CD4-positive, alpha-beta T cell (primary cell): ENCODE measurements at places on chromosomes 5 and 9.

DNA sequence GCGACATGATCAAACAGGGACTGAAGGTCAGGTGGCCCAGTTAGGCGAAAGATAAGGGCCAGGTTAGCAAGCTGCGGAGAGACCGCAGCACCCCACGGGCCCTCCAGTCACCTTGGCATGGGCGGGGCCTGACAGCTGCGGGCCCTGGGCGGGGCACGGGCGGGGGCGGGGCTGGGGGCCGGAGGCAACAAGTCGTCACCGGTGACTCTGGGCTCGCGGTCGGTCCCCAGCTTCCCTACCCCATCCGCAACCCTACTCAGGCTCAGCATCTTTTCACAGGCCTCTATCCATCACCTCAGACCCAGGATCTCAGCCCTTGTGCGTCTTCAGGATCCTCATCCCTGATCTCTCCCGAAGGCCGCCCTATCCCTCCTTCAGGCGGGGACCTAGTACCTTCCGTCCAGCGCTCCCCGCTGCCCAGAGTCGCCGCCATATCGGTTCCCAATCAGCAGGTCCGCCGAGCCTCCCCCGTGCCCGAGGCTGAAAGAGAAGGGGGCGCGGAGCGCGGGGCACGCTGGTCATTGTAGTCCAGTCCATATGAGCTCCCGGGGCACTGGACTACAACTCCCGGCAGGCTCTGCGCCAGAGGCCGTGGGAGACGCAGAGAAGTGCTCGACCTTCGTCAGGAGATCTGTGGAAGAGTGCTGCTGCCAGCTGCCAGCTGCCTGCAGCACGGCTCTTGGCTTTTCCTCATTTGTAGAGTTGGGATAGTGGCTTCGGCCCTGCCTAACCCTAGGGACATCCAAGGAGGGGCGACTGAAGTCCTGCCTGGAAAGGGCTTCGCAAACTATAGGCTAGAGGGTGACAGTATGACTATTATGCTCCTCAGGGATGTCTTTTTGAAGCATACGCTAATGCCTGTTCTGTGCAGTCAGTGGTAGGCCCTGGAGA, at the start of gene DNAJC18:
Gene DNAJC18 (minus strand): TSS at position 513 of the 891 bp plus-strand sequence. CDS start 80 bp downstream, at position 433.
- DNase-seq = peak; percentile 86

DNA sequence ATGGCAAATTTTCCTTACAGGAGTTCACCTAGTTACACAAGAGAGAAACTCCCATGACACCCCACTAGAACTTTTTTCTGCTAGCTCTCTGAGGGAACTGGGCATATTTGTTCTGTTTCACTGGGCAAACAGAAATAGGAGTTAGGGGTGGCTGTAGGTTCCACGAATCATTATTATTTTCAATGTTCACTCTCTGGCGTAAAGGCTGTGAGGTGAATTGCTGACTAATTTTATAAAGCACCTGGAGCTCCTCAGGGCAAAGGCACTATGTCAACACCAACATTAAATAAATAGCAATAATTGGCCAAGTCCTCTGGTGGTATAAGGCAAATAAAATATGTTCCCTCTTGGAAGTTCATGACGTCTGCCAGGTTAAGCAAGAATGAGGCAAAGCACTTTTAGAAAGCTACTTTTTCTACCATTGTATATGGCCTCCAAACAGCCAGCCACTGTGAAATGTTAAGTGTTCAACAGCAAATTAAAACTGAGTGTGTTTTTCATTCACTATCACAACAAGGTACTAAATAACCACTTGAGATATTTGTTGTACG, 344.6 kb downstream of the PDE4D start:
- no peak for DNase-seq

GRCh38 chr5:103228588-103228987, 30.0 kb upstream of the MACIR start:
- DNase-seq = no peak

GRCh38 chr5:43683884-43684471, 81.0 kb downstream of the NNT start:
- DNase-seq = no peak

- no peak for DNase-seq
Measured at GRCh38 chr5:761059-761771, 23.3 kb downstream of the ZDHHC11B start.

GRCh38 chr9:134971696-134972095, 54.0 kb upstream of the FCN1 start:
- DNase-seq = no peak

DNA sequence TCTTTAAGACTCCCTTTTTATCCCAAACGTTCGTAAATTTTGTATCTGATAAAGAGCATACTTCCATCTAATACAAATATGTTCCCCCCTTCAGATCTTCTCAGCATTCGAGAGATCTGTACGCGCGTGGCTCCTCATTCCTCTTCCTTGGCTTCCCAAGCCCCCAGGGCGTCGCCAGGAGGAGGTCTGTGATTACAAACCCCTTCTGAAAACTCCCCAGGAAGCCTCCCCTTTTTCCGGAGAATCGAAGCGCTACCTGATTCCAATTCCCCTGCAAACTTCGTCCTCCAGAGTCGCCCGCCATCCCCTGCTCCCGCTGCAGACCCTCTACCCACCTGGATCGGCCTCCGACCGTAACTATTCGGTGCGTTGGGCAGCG, 19.9 kb downstream of the CDKN2A start:
- DNase-seq = no peak

DNA sequence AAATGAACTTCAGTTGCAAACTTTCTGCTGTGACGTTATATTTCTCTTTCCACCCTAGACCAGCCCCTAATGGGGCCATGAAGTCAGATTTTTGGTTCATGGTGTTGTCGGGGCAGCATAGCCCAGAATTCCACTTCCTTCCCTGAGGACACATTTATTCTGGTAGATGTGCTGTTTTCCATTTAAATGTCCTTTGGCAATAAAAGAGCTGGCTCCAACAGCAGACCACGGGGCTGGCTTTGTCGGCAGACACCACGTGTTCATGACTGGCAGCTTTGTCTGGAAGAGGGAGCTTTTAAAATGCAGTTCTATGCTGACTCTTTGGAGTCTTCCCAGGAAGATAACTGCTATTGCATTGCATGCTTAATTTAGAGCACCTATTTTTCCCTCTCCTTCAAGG, 17.6 kb upstream of the LCP2 start:
- no peak for DNase-seq

DNA sequence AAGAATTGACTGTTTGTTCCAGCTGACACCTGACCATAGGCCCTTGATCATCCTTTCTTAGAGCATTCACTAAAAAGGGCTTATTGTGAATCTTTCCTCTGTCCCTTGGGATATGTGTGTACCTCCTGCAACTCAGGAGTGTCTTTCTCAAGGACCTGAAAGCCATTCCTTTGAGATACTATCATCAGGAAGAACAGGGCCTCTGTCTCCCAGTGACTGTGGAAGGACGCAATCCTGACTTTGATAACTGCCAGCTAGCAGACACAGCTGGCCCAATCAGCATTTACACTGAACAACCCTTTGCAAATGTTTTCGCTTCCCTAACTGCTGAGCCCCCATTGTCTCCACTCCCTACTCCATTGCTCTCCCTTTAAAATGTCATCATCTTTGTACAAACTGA, 144.4 kb downstream of the RMI1 start:
- DNase-seq = no peak

- no peak for DNase-seq
Measured at GRCh38 chr9:37337301-37337890, 85.1 kb upstream of the GRHPR start.

GRCh38 chr9:80554301-80554700, 982.5 kb downstream of the TLE4 start:
- DNase-seq = no peak

- no peak for DNase-seq
Measured at GRCh38 chr9:135489188-135489906, 9.8 kb downstream of the PPP1R26 start.

DNA sequence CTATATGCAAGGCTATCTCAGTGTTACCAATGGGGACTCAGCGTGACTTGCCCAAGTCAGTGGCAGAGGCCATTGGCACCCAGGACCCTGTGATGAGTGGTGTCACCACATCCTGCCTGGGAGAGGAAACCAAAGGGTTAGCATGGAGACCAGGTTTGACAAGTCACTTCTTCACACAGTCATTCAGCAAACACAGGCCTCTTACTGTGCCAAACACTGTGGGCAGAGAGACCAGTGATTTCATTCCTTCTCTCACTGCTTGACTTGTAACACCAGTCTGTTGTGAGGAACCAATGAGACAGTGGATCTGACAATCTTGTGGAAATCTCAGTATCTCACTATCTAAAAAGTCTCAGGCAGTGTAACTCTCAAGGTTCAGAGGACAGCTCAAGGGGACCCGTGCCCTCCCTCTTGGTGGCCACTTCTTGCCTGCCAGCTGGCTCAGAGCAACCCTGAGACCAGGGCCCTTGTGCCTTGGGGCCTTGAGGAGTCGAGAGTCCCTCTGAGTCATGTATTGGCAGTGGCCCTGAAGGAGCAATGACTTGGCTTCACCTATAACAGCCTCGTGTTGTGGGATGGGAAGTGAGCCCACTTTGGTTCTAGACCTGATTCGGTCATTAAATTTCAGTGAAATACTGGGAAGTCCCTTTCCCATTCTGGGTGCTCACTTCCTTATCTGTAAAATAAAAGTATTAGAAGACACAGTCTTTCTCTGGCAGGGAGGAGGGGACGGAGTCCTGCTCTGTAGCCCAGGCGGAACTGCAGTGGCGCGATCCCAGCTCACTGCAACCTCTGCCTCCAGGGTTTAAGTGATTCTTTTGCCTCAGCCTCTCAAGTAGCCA, 1.6 kb downstream of the FABP6 start:
- DNase-seq = peak; percentile 46

GRCh38 chr5:38866362-38867031, 20.7 kb downstream of the OSMR start:
- no peak for DNase-seq

DNA sequence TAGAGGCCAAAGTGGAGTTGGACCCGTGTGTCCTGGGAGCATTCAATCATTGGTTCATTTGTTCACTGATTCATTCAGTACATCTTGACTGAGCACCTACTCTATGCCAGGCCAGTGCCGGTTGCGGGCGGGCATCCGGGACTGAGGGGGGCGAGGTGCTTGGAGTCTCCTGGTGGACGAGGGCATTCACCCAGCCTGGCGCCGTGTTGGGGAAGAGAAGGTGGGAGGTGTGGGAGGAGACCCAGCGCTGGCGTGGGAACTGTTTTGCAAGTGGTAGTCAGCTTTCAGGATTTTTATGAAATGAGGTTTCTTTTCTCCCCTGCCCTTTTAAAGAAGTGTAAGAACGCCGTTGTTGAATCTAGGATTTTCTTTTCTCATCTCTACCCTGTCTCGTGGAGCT, 37.2 kb downstream of the NCS1 start:
- no peak for DNase-seq

DNA sequence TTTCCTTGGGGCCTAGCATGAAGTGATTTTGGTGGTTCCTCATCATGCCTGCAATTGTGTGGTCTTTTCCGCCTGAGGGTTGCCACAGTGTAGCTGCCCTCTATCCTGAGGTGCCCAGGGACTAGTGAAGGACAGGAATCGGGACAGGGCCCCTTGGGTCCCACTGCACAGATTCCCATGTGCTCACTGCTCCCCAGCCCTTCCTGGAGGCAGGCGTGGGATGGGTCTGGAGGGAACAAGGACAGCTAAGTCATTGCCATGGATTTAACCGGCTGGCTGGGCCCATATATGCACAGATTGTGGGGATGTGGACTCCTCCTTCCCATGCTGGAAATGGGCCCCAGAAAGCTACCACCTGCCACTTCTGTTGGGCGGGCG, 122.3 kb upstream of the PITX1 start:
- no peak for DNase-seq

- DNase-seq = no peak
Measured at GRCh38 chr5:29715167-29715566, 1478.3 kb upstream of the CDH6 start.

DNA sequence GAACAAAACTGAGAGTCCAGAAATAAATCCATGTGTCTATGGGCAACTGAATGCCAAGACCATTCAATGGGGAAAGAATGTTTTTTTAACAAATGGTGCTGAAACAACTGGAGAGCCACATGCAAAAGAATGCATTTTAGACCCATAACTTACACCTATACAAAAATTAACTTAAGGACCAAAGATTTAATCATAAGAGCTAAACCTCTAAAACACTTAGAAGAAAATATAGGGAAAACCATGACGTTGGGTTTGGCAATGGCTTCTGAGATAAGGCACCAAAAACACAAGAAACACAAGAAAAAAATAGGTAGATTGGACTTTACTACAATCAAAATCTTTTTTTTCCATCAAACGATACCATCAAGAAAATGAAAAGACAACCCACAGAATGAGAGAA, 48.4 kb upstream of the ANKRD33B start:
- DNase-seq = no peak

DNA sequence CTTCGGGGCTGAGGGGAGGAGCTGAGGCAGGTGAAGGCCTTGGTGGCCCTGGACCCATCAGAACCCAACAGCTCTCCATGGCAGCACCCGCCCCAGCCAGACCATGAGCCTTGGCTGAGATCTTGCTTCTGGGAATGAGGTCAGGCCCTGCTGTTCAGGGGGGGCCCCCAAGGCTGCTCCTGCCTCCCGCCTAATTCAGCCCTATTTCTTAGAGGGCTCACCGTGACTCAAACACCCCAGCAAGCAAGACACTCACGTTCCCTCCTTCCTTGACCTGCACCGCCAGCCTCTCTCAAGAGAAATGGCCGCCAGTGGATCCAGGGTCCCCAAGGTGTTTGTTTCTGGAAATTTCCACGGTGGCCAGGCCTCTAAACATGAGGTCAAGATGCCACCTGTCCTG, 61.4 kb upstream of the PPP1R26 start:
- no peak for DNase-seq

GRCh38 chr5:123094237-123094918, 5.3 kb downstream of the PRDM6 start:
- DNase-seq = no peak

DNA sequence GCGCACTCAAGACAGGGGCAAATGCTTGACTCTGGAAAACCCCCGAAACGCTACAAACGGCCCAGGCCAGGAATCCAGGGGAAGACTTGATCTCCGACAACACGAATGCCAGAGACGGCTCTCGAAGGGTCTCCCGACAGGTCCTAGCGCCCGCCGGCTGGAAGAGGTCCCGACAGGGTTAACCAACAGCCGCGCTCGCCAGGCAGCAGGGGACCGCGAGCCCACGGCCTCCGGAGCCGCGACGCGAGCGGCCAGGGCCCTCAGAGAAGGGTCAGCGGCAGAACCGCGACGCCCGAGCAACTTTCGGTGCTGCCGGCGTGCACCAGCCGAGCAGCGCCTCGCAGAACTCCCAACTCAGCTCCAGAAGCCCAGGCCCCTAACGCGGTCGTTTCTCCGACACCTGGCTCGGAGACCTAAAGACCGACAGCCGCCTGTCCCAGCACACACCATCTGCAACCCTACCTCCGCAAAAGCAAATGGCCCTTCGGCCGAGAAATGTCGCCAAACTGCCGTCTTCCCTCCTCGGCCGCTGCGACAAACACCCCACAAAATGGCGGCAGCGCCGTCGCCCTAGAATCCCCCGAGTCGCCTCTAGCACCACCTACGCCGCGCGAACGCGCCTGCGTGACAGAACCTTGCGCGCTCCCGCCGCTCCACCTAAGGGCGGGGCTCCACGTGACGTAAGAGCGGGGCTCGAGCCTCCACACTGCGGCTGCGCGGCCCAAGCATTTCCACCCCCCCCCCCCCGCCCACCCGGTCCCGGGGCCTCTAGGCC, at the start of gene CLK4:
Gene CLK4 (minus strand): TSS at position 567 of the 775 bp plus-strand sequence. CDS start 3,634 bp downstream, outside the sequence.
- DNase-seq = peak; percentile 95
